ENCODE measurements at places on chromosomes 16 and 17.

DNA sequence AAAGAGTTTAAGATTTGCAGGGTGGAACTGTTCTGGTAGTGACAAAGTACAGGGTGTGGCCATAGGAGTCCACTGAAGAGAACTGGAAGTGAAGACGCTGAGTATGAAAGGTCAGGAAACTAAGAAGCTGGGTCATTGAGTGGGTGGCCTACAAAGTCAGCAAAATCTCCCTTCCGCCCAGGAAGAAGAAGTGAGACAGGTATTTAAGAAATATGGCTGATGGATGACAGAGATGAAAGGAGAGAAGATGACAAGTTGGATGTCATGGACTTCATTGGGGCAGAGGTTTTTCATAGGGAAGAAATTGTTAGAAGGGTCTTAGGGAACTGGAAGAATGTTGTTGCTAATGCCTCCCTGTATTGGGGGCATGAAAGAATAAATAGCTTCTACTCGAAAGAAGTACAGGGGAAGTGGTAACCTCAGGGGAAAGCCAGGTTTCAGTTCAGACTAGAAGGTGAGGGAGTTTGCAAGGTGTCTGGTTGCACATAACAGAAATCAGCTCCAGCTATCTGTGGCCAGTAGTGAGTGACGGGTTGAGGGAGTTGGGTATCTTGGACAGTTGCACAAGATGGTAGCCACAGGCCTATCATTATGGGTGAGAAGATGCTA, 33.6 kb upstream of the MED13 start:
- DNase-seq = no peak

DNA sequence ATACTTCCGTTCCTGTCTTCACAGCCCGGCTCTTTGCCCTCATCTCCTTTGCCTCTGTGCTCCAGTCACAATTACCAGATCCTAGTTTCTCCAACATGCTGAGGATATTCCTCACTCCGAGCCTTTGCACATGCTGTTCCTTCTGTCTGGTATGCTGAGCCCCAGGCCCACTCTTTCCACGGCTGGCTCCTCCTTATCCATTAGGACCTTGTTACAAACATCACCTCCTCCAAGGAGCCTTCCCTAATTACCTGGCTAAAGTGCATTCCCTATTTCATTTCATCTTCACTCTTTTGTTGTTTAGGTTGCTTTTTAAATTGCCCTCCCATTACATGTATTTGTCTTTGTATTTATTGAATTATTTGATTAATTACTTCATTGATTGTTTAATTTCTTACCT, 14.9 kb upstream of the ADGRG1 start:
- DNase-seq = no peak

DNA sequence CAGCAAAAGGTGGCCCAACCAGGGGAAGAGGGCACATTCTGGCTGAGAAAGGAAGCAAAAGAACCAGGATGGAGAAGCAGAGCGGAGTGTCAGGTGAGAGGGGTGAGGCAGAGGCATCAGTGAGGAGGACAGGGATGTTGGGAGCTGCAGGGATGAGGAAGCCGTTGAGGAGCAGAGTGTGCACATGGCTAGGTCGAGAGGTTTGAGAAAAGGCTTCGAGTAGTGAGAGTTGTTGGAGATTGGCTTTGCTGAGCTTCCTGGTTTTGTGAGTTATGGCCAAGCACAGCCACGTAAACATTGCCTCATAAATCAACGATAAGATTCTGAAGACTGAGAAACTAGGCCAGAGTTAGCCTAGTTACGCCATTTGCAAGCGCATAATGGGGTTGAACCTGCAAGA, 26.9 kb downstream of the DNAH2 start:
- no peak for DNase-seq

DNA sequence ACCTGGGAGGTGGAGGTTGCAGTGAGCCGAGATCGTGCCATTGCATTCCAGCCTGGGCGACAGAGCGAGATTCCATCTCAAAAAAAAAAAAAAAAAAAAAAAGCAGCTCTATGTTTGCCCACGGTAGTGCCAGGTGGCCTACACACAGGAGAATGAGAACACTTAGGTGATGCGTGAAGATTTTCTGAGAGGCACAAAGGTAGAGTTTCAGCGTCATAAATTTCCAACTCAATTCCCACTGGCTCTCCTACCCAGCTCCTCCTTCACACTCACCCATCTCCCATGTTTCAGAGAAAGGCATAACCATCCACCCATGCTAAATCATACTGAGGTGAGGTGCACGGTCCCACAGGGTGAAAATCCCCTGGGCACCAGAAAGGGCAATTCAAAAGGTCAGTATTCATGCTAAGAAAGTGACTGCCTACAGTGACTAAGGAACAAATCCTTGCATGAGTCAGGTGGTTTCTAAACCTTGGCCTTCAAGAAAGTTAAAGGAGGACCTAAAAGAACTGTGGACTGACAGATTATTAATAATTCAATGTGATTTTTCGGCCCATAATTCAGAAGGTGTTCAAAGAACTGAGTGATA, 4.8 kb downstream of the DCAKD start:
- DNase-seq = no peak

GRCh38 chr16:22217890-22218730, 12.0 kb downstream of the EEF2K start:
- no peak for DNase-seq

DNA sequence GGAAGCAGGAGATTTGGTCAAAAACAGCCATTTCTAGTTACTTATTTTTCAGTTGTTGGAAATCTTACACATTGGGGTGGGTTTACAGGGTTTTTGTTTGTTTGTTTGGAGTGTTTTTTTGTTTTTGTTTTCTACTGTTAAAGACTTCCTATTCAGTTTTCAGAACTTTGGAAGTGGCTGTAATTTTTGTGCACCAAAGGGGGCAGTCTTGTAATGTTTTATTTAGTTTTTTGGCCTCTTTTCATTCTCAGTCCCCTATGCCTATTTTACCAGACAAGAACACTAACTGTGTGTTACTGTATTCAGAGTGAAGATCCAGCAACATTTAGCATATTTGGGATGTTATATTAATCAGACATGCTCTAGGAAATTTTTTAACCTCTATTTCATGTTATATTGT, 20.6 kb downstream of the TPPP3 start:
- DNase-seq = no peak

- DNase-seq = peak; percentile 83
Measured at GRCh38 chr17:21551081-21551881, 141.0 kb upstream of the KCNJ18 start.

- DNase-seq = no peak
Measured at GRCh38 chr17:53818271-53818670, 4.5 kb upstream of the KIF2B start.

DNA sequence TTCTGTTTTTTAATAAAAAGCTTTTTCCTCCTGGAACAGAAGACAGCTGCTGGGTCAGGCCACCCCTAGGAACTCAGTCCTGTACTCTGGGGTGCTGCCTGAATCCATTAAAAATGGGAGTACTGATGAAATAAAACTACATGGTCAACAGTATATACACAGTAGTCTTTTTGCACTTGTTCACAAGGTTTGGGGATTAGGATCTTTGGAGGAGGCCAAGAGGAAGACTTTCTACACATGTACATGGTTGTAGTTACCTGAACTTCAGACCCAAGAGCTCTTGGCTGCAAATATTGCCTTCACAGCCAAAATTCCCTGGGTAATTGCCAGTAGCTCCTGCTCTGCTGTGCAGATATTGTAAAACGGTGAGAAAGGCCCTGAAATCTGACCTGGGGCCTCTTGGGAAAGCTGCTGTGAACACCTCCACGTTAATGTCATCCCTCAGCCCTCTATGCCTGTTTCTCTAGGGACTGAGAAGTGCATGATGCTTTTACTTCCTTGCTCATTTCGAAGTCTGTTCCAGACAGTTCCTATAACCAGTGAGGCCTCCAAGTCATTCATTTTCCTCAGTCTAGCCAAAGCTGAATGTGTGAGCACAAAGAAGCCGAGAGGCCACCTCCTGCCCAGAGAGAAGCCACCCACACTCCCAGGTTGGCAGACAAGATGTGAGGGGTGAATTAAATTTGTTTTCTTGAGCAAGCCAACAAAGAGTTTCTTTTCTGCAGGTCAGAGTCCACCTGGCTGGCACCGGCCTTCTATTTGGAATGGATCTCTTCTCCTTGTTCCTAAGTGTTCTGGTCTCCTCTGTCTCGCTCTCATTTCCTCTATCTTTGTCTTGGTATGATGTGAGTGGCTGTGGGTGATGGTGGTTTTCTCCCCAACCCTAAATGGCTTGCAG, 15.9 kb downstream of the ANKRD40 start:
- DNase-seq = no peak

GRCh38 chr17:66260688-66261087, 31.5 kb upstream of the APOH start:
- DNase-seq = no peak

DNA sequence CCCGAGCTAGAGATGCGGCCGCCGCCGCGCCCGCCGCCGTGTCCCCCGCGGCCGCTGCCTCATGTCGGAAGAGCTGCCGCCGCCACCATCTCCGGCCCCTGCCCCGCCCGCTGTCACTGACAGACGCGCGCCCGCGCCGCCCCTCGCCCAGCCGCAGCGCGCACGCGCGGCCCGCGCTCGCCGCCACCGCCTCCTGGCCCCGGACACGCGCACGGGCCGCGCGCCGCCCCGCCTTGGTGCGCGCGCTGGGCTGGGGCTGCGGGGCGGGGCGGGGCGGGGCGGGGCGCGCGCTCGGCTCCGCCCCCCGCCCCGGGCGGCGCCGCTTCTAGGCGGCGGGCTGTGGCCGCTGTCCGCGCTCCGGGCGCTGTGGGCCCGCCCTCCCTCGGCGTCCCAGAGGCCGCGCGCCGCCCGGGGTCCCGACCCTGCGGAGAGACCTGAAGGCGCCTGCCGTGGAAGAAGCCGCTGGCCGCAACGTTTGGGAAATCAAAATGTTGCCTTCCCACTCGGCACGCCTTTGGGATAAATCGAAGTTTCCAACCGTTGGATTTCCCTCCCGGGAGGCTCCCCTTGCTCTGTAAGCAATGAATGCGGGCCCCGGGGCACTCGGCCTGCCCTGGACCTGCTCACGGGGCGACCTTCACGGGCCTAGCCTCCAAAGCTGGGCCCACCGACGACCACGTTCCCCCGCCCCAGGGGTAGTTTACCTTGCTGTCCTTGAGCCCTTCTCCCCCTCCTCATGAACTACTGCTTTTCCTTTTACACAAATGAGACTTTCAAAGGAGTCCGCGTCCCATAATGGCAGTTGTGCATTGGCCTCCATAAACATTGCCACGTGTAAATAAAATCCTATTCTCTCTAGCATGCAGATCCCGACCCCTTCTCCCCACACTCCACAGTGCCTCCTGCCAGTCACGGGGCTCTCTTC, at the start of gene ADCY9:
TSS of gene ADCY9 (minus strand) at position 118 of the 925 bp plus-strand sequence. CDS start 1,000 bp downstream, outside the sequence.
- peak; percentile 30 for DNase-seq

DNA sequence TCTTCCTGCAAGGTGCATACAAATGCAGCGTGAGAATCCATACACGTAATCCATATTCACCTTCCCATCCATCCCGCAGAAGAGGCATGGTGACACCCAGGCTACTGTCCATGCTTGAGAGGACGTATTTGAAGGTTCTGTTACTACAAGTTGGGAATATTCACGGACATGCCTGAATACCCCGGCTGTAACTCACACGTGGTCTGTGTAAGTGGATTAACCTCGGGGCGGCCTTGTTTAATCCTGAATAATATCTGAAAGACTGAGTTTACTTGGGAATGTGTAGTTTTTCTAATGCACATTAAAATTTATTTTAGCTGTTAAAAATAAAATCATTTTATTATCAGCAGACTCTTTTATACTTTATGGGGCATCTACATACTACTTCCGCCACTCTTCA, 13.1 kb downstream of the CPSF4L start:
- DNase-seq = no peak

DNA sequence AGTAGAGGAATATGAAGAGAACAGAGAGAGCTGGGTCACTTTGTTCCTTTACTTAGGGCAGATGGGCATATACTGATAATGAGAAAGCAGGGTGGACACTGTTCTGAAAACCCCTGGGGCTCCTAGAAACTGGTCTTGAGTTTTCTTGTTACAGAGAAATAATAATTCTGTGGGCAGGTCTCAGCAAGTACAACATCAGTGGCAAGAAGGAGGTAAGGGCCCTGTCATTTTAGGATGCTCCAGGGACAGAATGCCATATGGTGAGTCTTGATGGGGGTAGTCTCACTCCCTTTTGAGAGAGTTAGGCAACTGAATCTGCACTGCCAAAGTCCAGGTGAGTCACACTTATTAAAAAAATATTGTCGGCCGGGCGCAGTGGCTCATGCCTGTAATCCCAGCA, 102.3 kb downstream of the KCNJ2 start:
- DNase-seq = no peak

- no peak for DNase-seq
Measured at GRCh38 chr16:50261707-50262235, 4.6 kb upstream of the ADCY7 start.

DNA sequence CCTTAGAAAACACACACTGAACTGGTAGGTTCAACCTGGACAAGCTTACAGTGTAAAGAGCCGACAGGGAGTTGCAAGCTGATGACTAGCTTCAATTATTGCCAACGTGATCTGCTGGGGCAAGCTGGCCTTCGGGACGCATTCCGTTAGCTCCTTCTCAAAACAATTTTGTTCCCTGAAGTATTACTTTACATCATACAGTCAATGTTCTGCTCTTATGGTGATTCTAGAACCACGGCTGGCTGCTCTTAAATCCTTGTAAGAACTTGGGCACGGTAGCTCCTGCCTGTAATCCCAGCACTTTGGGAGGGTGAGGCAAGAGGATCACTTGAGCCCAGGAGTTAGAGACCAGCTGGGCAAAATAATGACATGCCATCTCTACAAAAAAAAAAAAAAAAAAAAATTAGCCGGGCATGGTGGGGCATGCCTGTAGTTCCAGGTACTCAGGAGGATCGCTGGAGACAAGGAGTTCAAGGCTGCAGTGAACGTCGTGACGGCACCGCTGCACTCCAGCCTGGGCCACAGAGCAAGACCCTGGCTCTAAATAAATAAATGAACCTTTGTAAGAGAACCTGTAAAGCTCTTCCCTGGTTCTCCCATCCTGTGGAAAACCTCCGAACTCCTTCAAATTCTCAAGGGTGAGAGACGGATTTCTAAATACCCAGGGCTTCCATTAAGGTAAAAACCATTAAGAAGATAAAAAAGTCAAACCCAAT, 2.0 kb downstream of the CDIP1 start:
- DNase-seq = no peak

GRCh38 chr17:50672831-50673551, 34.7 kb downstream of the ANKRD40 start:
- no peak for DNase-seq

DNA sequence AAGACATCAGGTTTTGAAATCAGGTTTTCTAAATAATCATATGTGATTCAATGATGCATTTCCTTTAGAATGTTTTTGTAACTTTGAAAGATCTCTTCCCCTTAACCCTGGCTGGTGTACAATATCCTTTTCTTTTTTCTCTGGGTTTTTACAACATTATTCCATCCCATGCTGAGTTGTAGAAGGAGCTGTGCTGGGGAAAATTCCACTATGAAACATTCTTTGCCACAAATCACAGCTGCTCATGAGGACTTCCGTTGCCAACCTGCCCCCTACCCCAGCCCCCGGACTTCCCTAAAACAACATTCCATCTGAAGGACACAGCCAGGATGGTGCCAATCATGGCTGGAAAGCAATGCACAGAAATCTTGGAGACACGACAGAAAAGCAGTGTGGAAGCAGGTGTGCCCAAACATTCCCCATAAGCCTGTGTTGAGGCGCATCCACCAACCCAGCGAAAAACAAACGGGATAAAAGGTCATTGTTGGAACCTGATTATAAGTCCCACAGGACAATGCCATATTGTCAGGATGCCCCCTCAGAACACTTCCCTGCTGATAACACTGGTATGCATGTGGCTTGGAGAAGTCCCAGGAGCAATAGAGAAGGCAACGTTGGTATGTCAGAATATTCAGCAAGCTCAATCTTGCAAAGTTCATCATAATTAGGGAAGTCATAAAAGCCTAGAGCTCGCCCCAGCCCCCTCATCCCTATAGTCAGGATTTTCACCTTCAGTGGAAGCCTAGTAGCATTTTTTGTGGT, 475.0 kb downstream of the HS3ST3B1 start:
- no peak for DNase-seq

GRCh38 chr17:63497708-63498483, 21.0 kb downstream of the ACE start:
- no peak for DNase-seq

Data from activated CD8-positive, alpha-beta memory T cell treated with anti-CD3 and anti-CD28 coated beads for 1 hour (primary cell).